ENCODE measurements at places on chromosomes 3 and 15.

- DNase-seq, result no peak
Observed at GRCh38 chr3:24494618-24495325, at the start of gene THRB. Gene THRB, minus strand, starts transcription at chr3:24494850.

DNA sequence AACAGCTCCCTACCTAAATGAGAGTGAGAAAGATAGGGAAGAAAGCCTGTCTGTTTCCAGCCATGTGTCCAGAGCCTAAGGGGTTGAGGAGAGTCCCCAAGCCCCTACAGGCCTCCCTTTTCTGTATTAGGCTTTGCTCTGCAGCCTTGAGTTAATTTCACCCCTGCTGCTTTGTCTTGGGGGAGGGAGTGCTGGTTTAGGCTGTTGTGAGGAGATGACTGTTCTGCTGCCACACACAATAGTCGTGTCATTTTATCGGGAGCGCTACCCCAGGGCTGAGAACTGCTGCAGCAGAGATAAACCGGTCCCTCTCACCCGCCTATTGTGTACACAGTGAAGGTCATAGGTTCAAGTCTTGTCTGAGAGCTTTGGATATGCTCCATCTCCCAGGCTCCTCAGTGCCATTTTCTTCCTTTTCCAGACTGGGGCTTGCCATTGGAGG lies 1.4 kb downstream of the ZNF609 start:
- DNase-seq, result no peak

DNA sequence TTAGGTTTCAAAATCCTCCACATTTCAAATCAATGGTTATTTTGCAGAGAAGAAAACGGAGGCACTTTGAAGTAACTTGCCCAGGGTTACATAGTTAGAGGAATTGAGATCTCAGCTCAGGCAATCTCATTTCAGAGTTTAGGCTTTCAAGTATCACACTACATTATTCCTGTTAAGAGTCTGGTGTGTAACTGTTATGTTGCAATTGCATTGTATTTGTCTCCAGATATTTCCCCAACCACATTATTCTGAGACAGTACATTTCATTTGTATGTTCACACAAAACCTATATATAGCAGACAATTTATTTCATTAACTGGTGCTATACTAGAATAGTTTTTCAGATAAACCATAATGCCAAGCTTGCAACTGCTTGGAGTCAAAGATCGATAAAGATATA lies 154.2 kb upstream of the TSPAN3 start:
- no peak for DNase-seq

DNA sequence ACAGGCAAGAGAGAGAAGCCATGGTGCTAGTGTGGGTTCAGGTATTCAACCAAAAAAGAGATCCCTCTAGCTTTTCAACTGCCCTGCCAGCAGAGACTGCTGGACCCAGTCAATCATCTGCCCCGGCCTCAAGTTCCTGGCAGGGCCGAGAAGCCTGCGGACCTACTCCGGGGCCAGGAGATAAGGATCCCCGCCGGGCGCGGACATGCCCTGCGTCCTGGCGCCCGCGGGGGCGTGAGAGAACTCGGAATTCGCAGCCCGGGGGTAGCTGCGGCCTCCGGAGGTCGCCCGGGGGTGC lies 821 bp upstream of the MAGI1 start:
- peak; percentile 13 for DNase-seq

- DNase-seq, result no peak
Observed at GRCh38 chr3:190059242-190059590, 61.5 kb downstream of the P3H2 start.

Measured in A172 (cell line).